Pons (tissue), 1 donor: ENCODE measurements at places on chromosomes 4 and X.

- DNase-seq: peak; percentile 80
Observed at GRCh38 chr4:112953262-112953661, 96.2 kb upstream of the ANK2 start.

- DNase-seq: peak; percentile 69
Observed at GRCh38 chrX:47482512-47483305, at the start of gene ZNF41. TSS of gene ZNF41 (minus strand) at chrX:47483222. CDS start at chrX:47467481, 15,741 bp downstream.

DNA sequence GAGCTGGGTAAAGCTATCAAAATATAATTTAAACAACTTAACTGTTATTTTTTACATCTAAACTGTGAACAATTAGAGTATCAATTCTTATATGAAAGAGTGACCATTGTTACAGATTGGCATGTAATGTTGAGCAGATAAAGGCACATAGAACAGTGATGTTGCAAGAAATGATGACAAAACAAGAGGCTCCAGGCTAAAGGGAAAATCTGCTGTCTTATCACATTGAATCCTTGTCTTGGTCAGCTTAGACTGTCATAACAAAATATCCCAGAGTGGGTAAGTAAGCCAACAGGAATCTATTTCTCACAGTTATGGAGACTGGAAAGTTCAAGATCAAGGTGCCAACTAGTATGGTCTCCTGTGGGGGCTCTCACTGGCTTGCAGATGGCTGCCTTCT is 154.1 kb upstream of the PPP3CA start:
- DNase-seq: no peak

- DNase-seq: no peak
Observed at GRCh38 chrX:19624739-19625138, 109.4 kb upstream of the MAP3K15 start.

- DNase-seq: no peak
Observed at GRCh38 chr4:3208826-3209225, 40.1 kb upstream of the MSANTD1 start.

GRCh38 chr4:4323705-4324534 is 33.9 kb downstream of the ZBTB49 start:
- no peak for DNase-seq

- DNase-seq: peak; percentile 59
Observed at GRCh38 chrX:101659601-101660063, at the start of gene ARMCX2. TSS of gene ARMCX2 (minus strand) at chrX:101659850. CDS start at chrX:101657588, 2,262 bp downstream.

DNA sequence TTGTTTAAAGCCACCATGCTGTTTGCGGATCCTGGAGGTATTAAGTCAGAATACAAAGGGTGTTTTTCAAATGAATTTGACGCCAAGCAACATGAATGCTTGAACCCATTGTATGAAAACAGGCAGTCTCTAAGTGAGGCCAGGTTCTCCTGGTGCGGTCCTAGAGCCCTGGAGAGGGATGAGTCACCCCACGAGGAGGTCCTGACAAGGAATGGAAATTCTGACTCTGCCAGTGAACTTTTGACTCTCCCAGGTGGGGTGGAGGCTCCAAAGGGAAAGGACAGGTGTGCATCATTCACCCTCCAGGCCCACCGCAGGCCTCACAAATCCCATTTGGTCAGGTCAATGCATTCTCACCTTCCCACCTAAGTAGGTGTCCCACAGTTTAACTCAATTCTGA is 1.5 kb downstream of the TRIM2 start:
- DNase-seq: no peak

DNA sequence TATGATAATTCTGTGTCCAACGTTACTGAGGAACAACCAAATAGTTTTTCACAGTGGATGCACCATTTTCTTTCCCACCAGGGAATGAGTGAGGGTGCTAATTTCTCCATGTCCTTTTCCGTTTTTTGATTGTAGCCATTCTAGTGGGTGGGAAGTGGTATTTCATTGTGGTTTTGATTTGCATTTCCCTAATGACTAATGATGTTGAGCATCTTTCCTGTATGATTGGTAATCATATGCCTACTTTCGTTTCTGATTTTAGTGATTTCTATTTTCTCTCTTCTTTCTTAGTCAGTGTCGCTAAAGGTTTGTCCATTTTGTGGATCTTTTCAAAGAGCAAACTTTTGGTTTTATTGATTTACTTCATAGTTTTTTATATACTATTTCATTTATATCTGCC is 32.1 kb upstream of the TEX13D start:
- DNase-seq: no peak

- DNase-seq: no peak
Observed at GRCh38 chr4:87339440-87339839, 16.8 kb upstream of the HSD17B13 start.

GRCh38 chr4:14478504-14478903 is 523.8 kb upstream of the CPEB2 start:
- no peak for DNase-seq

GRCh38 chr4:123113155-123113554 is 190.8 kb upstream of the NUDT6 start:
- no peak for DNase-seq

DNA sequence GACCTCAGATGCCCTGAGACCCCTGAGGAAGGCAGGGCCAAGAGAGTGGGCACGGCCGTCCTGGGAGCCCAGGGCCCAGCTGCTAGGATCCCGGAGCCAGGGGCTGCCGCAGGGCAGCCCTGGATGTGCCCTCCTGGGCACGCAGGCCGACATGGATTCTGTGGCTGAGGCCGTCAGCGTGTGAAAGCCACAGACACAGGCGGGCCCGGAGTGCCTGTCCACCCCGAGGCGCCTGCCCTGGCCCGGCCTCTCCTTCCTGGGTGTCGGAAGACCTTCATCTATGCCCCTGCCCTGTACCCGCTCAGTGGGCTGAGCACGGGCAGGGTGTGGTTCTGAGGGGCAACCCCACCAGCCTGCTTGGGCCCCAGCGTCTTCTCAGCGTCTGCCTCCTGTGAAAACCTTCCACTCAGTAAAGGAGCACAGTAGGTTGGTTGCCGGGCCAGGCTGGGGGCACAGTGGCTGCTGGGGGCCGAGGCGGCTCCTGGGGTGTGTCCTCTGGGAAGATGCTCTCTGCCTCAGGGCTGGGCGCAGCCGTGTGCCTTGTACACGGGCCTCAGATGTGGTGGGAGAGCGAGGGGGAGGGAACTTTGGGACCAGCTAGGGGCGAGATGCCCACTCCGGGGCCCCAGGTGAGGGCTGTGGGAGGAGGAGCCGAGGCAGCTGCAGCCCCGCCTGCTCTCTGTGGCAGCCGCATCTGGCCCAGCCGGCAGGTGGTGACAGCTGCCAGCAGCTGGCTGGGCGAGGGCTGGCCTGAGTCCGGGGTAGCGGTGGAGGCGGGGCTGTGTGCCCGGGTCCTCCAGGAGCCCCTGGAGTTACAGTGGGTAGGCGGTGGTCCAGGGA is 20.8 kb downstream of the FGFRL1 start:
- no peak for DNase-seq

- DNase-seq: no peak
Observed at GRCh38 chr4:76570141-76570973, 135.3 kb downstream of the SHROOM3 start.

DNA sequence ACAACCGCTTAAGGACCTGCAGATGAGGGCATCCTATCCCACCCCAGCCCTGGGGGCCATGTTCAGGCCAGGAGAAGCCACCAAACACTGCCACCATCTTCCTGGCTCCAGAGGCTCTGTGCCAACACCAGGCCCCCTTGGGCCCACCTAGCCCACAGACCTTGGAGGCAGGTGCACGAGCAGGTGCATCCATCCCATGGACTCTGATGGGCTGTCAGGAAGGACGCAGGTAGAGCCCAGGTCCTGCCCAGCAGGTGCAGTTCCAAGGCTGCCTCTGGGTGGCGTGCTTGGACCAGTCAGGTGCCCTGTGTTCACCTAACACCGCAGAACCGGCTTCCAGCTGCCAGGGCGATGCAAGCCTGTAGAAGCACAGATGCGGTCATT is 22.8 kb upstream of the PDE6B start:
- DNase-seq: peak; percentile 23

DNA sequence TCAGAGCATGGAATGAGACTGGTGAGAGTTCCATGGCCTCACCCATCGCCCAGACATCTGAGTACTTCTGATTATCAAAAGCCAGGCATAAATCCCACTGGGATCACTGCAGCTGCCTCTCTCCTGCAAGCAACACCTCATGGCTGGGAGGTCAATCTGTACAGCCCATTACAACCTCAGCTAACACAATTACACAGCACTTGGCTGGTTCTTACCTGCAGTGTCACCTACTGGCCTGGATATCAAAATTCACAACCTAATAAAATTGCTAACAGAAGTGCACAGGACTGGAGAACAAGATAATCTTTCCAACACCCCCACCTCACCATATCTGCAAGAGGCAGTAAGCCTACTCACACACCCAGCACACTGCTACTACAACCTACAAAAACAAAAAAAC is 341.7 kb upstream of the NDST3 start:
- no peak for DNase-seq

DNA sequence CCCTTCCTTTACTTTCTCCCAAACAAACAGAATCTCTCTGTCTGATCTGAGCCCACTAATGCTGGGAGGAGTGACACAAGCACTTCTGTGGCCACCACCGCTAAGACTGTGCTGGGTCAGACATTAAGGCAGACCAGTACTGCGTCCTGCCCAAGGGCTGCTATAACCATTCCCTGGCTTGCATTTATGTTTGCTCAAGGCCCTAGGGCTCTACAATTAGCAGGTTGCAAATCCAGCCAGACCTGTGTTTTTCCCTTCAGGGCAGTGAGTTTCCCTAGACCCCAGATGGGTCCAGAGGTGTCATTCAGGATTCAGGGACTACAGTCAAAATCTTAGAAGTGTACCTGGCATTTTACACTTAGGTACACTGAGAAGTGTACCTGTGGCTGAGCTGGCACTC is 89.7 kb downstream of the SPANXN4 start:
- no peak for DNase-seq

- no peak for DNase-seq
Observed at GRCh38 chr4:152273343-152273742, 262.5 kb downstream of the FBXW7 start.

DNA sequence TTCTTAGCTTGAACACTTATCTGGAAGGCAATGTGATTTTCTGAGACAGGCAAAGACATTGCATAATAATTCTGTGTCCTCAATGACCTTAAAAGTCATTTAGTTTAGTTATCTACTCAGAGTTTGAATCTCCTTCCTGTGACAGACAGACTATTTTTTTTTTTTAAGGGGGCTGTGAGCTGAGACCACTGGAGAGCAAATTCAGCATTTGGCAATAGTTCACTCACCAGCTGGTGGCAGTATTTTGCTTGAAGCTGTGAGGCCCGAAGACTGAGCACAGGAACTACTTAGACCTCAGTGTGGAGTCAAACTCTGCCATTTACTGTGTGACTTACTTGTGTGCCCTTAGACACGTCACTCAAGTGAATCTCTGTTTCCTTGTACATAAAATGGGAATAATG is 22.9 kb upstream of the CPE start:
- DNase-seq: peak; percentile 81

- peak; percentile 49 for DNase-seq
Observed at GRCh38 chr4:930028-930551, 2.0 kb downstream of the GAK start.

DNA sequence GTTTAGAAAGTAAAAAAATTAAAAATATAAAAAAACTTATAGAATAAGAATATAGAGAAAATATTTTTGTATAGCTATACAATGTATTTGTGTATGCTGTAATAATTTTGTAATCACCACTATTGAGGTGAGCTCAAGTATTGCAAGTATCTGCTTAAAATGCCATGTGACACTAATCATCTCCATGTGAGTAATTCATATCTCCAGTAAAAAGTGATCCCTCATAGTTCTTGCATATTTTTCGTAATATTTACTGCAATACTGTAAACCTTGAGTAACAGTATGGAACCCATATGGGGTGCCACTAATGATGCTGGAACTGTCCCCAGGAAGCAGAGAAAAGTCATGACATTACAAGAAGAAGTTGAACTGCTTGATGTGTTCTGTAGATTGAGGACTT is 43.2 kb upstream of the HUWE1 start:
- no peak for DNase-seq
